Stimulated activated CD4-positive, alpha-beta T cell treated with anti-CD3 and anti-CD28 coated beads, Interleukin-12 subunit alpha, Interleukin-12 subunit beta, amount 100 ng/mL, for 4 hours (primary cell): ENCODE measurements at places on chromosomes 5 and 9.

- DNase-seq: no peak
These were observed 40.3 kb upstream of the XPA start for GRCh38 chr9:97737429-97737828.

GRCh38 chr9:93267091-93267541 is 83.2 kb downstream of the WNK2 start:
- no peak for DNase-seq

- no peak for DNase-seq
These were observed 57.3 kb downstream of the CMYA5 start for GRCh38 chr5:79746642-79747569.

- DNase-seq: no peak
These were observed at the start of gene SHC3 for GRCh38 chr9:89177944-89178829. Gene SHC3 (minus strand): TSS chr9:89178818. CDS start chr9:89178460, 358 bp downstream.

- no peak for DNase-seq
These were observed 35.3 kb upstream of the CDKN2AIPNL start for GRCh38 chr5:134446938-134447337.

- no peak for DNase-seq
These were observed 38.5 kb downstream of the CYSTM1 start for GRCh38 chr5:140213370-140213983.
